Activated naive CD4-positive, alpha-beta T cell treated with anti-CD3 and anti-CD28 coated beads, Interleukin-2, amount 50 U/mL, for 72 hours (primary cell): ENCODE measurements at places on chromosomes 3 and 15. TPM values are rescaled to one million over a fixed set of nuclear protein-coding genes. Genes with fewer than 3 reads are reported as not detected.

Gene ISG20
- total RNA-seq: 53.9 TPM

Gene VILL
- 13.2 TPM for total RNA-seq

Gene COL6A6
- total RNA-seq: not detected

Gene GRIP2
- total RNA-seq: not detected

Gene FBLN2
- not detected for total RNA-seq

Gene AP2M1
- 288 TPM for total RNA-seq

Gene TICRR
- 30.8 TPM for total RNA-seq

Gene STX19
- total RNA-seq: not detected

Gene IVD
- total RNA-seq: 45.2 TPM

Gene KIF9
- total RNA-seq: 4.0 TPM

Gene ANKUB1
- not detected for total RNA-seq

Gene PPM1L
- total RNA-seq: 2.1 TPM

Gene ZPLD1
- total RNA-seq: not detected

Gene KCTD6
- 2.5 TPM for total RNA-seq

Gene TNIK
- 31.7 TPM for total RNA-seq

Gene MESP2
- not detected for total RNA-seq

Gene LSAMP
- total RNA-seq: not detected

Gene BCHE
- not detected for total RNA-seq

Gene KLHDC8B
- total RNA-seq: 4.9 TPM

Gene MORC1
- total RNA-seq: not detected

Gene KNG1
- total RNA-seq: not detected

Gene CCR1
- total RNA-seq: not detected

Gene HCLS1
- total RNA-seq: 293 TPM

Gene TUSC7
- total RNA-seq: not detected

Gene RASGRP1
- 61.2 TPM for total RNA-seq

Gene TMCO5A
- total RNA-seq: not detected

Gene POC1A
- total RNA-seq: 28.8 TPM

Gene ZNF502
- total RNA-seq: 1.5 TPM

Gene CCDC9B
- 1.6 TPM for total RNA-seq

Gene REC114
- total RNA-seq: not detected

Gene IL17RD
- not detected for total RNA-seq

Gene CIP2A
- 53.4 TPM for total RNA-seq

Gene FBXO40
- not detected for total RNA-seq

Gene IL12A
- not detected for total RNA-seq

Gene MINAR1
- total RNA-seq: 0.55 TPM

Gene PLA2G4E
- total RNA-seq: not detected

Gene ROPN1
- total RNA-seq: not detected
